ENCODE measurements at places on chromosomes 7 and 10. TPM values are rescaled to one million over a fixed set of nuclear protein-coding genes. Genes with fewer than 3 reads are reported as not detected.

Gene PPP3CB
- total RNA-seq, result 46.2 TPM

Gene LRRD1
- total RNA-seq, result 0.49 TPM

DNA sequence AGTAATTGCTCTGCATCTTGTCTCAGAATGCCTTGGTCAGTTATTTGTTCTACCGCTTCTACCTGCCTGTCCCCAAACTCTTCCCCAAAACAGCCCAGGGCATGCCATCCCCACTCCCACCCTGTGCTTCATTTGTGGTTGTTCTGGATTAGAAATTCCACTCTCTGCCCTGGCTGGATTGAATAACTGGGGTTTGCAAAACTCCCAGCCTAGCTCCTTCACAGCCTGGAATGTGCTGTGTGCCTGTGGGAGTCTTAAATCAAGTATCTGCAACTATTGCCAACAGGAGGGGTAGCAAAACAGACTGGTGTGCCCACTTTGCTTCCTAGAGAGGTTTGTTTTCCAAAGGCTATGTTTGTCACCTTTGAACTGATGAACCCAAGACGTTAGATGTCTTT, 24.2 kb downstream of the TSPAN15 start:
- no peak for DNase-seq
- H3K27me3 ChIP-seq, result no peaks in the 10 kb centered on the region
- no peak overlapping the region for H3K4me3 ChIP-seq

- H3K27me3 ChIP-seq, result no peaks in the 10 kb centered on the region
- peak overlapping the region; percentile 49 for H3K27ac ChIP-seq
These were observed 45.5 kb downstream of the NOD1 start for GRCh38 chr7:30433082-30433481.

DNA sequence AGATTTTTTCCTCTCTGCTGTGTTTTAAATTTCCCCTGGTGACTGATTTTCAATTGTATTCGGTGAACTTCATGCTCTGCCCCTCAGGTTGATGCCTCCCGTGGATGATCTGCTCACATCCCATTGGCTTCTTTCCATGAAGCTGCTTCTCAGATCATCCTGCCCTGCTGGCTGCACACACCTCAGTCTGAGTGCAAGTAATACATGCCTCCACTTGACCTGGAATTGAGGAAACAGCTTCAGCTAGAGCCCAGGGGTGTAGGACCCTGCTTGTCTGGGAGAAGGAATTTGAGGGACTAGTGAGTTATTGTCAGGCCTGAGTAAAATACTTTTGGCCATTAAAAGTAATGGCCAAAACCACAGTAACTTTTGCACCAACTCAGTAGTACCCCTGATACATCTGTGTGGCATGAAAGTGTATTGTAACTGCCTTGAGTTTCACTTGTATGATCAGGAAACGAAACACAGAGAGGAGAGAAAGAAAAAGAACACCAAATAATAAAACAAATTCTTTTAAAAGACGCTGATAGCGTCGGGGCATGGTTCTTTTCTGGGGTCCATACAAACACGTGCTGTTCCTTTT, 49.4 kb downstream of the SPAM1 start:
- no peak for DNase-seq
- H3K4me3 ChIP-seq, result no peak overlapping the region
- H3K36me3 ChIP-seq, result no peaks in the 10 kb centered on the region
- no peaks in the 10 kb centered on the region for H3K27me3 ChIP-seq

DNA sequence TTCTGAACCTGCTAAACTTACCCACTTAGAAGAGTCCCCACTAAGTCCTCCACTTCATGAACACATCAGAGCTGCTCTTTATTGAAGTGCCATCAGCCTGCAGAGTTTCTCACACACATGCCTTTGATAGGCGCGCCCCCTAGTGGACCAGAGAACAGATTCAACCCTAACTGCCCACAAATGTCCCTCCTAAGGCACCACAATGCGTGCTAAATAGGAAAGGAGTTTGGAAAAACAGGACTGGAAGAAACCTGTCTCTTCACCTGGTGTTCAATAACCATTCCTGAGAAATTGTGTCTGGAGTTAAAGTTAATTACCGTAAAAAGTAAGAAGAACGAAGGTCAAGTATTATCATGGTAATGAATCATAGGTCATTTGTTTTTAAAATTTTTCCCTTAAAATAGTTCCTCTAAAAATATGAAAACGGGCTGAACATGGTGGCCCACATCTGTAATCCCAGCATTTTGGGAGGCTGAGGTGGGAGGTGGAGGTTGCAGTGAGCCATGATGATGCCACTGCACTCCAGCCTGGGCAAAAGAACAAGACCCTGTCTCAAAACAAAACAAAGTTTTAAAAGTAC, 249.7 kb downstream of the ELMO1 start:
- no peaks in the 10 kb centered on the region for H3K36me3 ChIP-seq
- no peak overlapping the region for H3K27ac ChIP-seq
- H3K27me3 ChIP-seq, result no peaks in the 10 kb centered on the region
- H3K4me3 ChIP-seq, result no peak overlapping the region
- DNase-seq, result no peak

DNA sequence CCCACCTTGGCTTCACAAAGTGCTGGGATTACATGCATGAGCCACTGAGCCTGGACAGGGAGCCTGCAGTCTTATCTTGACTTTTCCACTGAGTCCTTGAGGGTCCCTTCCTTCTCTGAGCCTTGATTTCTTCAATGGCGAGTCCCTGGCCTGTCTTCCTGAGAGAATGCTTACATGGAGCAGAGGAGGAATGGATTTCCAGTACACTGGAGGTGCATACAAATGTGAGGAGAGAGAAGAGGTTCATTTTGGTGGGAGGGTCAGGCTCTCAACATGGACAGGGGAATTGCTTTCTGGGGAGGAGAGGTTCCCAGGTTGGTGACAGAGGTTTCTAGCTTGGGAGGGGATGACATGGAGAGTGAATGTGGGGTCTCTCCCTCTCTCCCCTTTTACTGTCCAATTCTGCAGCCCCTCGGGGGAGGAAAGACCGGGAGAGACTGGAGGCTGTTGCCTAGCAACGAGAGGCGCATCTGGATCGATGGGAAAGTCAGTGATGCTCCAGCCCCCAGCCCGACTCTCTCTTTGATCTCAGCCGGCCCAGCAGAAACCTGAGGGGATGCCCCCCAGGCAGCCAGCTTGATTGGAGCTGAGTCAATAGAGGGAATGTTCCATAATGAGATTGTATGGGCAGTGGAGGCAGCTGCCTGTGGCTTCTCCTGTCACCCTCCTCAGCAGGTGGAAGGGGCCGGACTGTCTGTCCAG, 14.8 kb downstream of the SRRM3 start:
- no peaks in the 10 kb centered on the region for H3K4me1 ChIP-seq
- no peak for DNase-seq
- H3K4me3 ChIP-seq, result no peak overlapping the region

DNA sequence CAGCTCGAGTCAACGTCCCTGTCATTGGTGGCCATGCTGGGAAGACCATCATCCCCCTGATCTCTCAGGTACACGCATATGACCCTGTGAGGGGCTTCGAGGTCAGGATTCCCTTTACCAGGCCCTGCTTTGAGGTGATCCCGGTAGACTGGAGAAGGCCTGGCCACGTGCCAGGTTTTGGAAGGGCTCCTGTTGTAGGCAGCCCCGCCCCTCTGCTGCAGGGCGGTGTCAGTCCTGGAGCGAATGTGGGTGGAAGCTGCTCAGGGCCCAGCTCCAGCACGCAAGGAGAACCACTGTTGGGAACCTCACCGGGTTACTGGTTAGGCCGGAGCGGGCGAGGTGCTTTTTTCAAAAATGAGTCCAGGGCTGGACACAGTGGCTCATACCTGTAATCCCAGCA, 15.6 kb downstream of the MDH2 start:
- no peak for DNase-seq
- H3K27me3 ChIP-seq, result no peaks in the 10 kb centered on the region
- no peak overlapping the region for H3K27ac ChIP-seq
- no peak overlapping the region for H3K4me3 ChIP-seq
- H3K4me1 ChIP-seq, result no peaks in the 10 kb centered on the region
- H3K36me3 ChIP-seq, result no peaks in the 10 kb centered on the region

GRCh38 chr7:156379324-156380070, 261.1 kb upstream of the RNF32 start:
- no peaks in the 10 kb centered on the region for H3K27me3 ChIP-seq
- no peak for DNase-seq
- no peaks in the 10 kb centered on the region for H3K4me1 ChIP-seq
- no peaks in the 10 kb centered on the region for H3K36me3 ChIP-seq
- no peak overlapping the region for H3K4me3 ChIP-seq

Measured in vagina (tissue), 2 donors.